ENCODE measurements at places on chromosomes 12 and 14. TPM values are rescaled to one million over a fixed set of nuclear protein-coding genes. Genes with fewer than 3 reads are reported as not detected.

FGF6 gene
- not detected for total RNA-seq

CLEC1B gene
- total RNA-seq: not detected

NTF3 gene
- total RNA-seq: 5.0 TPM

DNA sequence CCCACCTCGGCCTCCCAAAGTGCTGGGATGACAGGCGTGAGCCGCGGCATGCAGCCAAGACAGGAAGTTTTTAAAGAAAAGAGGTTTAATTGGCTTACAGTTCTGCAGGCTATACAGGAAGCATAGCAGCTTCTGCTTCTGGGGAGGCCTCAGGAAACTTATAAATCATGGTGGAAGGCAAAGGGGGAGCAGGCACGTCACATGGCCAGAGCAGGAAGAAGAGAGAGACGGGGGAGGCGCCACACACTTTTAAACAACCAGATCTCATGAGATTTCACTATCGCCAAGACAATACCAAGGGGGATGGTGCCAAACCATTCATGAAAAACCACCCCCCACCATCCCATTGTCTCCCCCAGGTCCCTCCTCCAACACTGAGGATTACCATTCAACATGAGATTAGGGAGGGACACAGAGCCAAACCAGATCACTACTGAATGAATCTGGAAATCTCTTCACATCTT, 14.1 kb downstream of the CCDC63 start:
- no peak overlapping the region for H3K27ac ChIP-seq
- H3K27me3 ChIP-seq: no peaks in the 10 kb centered on the region
- peaks cover 1% of the 10 kb centered on the region for H3K4me1 ChIP-seq
- no peak overlapping the region for H3K4me3 ChIP-seq
- DNase-seq: no peak

DNA sequence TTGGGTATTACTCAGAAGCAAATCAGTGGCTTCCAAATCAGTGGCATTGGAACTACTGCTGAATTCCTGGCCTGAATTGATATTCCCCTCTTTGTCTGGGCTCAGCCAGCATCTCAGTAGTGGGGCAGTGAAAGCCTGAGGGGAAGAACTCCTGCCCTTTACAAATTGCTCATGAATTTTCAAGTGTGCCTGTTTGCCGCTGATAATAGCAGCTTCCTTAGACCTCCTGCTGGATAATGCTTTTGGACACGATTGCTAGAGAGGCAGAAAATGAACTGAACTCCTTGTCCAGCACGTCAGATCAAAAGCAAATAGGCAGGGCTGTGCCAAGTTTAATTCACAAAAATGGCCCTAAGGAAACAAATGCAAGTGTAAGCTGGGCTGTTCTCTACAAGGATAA, 91.3 kb upstream of the GZMB start:
- H3K27me3 ChIP-seq: no peaks in the 10 kb centered on the region
- DNase-seq: no peak
- H3K27ac ChIP-seq: no peak overlapping the region
- H3K36me3 ChIP-seq: no peaks in the 10 kb centered on the region
- no peak overlapping the region for H3K4me3 ChIP-seq

DNA sequence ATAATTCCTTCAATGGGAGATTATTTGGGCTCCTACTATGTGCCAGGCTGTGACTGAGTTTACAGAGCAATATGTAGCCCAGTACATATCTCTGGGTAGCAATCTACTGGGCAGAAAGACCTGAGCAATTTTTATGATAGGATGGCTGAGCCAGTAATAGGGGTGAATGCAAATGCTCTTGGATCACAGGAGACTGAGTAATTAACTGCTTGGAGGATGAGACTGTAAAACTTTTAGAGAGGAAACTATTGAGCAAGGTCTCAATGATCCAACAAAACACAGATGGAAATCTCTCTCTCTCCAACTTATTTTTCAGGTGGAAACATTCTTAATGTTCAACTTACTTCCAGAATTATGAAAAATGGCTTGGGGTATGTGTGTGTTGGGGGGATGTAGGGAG, 402.2 kb downstream of the AEBP2 start:
- no peaks in the 10 kb centered on the region for H3K36me3 ChIP-seq
- peaks cover 2% of the 10 kb centered on the region for H3K27me3 ChIP-seq
- no peaks in the 10 kb centered on the region for H3K4me1 ChIP-seq
- H3K27ac ChIP-seq: no peak overlapping the region

- peaks cover 2% of the 10 kb centered on the region for H3K27me3 ChIP-seq
- no peak overlapping the region for H3K27ac ChIP-seq
- H3K36me3 ChIP-seq: no peaks in the 10 kb centered on the region
- H3K4me3 ChIP-seq: no peak overlapping the region
- H3K4me1 ChIP-seq: peaks cover 7% of the 10 kb centered on the region
- no peak for DNase-seq
Measured at GRCh38 chr12:64080319-64081007, 141.6 kb downstream of the KICS2 start.

DNA sequence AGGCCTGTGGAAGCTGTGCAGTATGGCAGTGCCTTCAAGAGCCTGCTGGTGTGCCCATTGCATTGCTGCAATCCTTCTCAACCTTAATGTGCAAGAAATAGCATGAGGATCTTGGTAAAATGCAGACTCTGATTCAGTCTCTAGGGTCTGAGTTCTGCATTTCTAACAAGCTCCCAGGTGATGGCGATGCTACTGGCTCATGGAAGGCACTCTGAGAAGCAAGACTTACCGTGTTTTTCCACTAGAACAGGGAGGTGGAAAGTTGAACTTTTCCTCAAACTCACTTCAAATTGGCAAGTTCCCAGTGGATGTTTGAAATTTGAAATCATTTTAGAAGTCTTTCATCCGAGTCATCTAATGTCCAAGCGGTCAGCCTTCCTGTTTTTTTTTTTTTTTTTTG, 55.5 kb downstream of the MYRFL start:
- H3K27me3 ChIP-seq: peaks cover 1% of the 10 kb centered on the region
- DNase-seq: no peak
- H3K36me3 ChIP-seq: no peaks in the 10 kb centered on the region
- peaks cover 17% of the 10 kb centered on the region for H3K4me1 ChIP-seq
- no peak overlapping the region for H3K27ac ChIP-seq
- no peak overlapping the region for H3K4me3 ChIP-seq

DNA sequence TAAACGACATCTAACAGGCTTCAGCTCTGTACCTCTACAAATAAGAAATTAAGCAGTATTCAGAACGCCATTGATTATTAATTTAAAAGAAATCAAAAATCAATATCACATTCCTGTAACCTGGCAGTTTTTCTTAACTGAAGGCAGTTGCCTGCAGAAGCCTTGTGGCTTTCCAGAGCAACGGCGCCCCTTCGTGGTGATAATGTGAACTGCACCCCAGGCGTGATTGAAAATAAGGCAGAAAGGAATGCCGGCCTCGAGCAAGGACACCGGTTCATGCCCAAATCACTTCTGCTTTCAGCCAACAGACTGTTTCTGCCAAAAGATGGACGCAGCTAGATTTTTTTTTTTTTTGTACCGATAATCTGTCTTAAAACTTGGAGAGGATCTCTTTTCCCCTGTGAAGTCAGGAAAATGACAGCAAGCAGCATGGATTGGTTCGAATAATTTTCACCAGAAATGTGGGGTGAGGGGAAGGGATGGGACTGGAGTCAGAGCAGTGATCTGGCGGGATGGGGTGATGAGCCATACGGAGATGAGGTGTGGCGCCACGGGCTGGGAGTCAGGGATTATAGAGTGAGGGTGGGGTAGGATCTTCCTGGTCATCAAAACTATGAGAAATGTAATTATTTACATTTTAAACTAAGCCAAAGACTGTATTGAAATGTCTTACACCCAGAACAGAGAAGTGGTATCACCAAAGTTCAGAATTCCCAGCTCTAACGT, 473.0 kb downstream of the DPF3 start:
- no peaks in the 10 kb centered on the region for H3K36me3 ChIP-seq
- H3K27ac ChIP-seq: no peak overlapping the region
- peaks cover 11% of the 10 kb centered on the region for H3K4me1 ChIP-seq
- H3K27me3 ChIP-seq: peaks cover 1% of the 10 kb centered on the region
- H3K4me3 ChIP-seq: no peak overlapping the region
- DNase-seq: peak; percentile 94

GRCh38 chr12:130799051-130799450, 40.0 kb downstream of the STX2 start:
- no peak for DNase-seq
- H3K4me1 ChIP-seq: peaks cover 17% of the 10 kb centered on the region
- H3K27me3 ChIP-seq: peaks cover 3% of the 10 kb centered on the region
- no peak overlapping the region for H3K4me3 ChIP-seq
- H3K27ac ChIP-seq: no peak overlapping the region

- no peak for DNase-seq
- peaks cover 15% of the 10 kb centered on the region for H3K4me1 ChIP-seq
- peaks cover 7% of the 10 kb centered on the region for H3K27me3 ChIP-seq
Measured at GRCh38 chr12:128794661-128795529, 28.9 kb downstream of the SLC15A4 start.
